CD4-positive, alpha-beta T cell treated with Interleukin-4 for 1 hour (primary cell): ENCODE measurements at places on chromosomes 4 and X.

DNA sequence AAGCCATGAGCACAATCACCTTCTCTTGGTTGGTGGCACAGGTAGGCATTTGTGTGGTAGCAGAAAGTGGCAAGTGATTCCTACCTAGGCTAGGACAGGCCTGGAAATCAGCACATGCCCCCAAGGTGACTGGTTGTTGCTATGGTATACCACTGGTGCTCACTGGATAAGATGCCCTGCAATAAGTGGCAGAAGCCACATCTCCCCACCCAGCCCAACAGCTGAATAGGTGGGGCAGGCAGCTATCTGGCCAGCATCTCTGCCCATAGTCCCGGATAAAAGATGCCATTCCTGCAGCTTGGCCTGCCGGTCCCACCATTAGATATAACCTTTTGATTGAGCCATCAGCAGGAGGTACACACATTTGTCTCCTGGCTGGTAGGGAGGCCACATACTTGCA lies 21.1 kb downstream of the AMER1 start:
- DNase-seq, result no peak

- DNase-seq, result no peak
These were observed 294.8 kb downstream of the ASMT start for GRCh38 chrX:1909419-1910206.

- no peak for DNase-seq
These were observed 275.0 kb upstream of the CTSO start for GRCh38 chr4:156228676-156229075.

- DNase-seq, result no peak
These were observed 85.7 kb upstream of the ITM2A start for GRCh38 chrX:79452881-79453280.

- no peak for DNase-seq
These were observed 474.8 kb downstream of the PDGFC start for GRCh38 chr4:156496797-156497196.

- DNase-seq, result no peak
These were observed 15.1 kb upstream of the SYP start for GRCh38 chrX:49214996-49215526.

- DNase-seq, result peak; percentile 33
These were observed 63.2 kb downstream of the CLDN22 start for GRCh38 chr4:183256756-183257385.

GRCh38 chrX:102599084-102599950 lies at the start of gene ARMCX5:
Gene ARMCX5 (plus strand): TSS chrX:102599515. CDS start chrX:102602142, 2,627 bp downstream.
- DNase-seq, result peak; percentile 75

GRCh38 chrX:15334561-15334960 lies 762 bp downstream of the PIGA start:
- DNase-seq, result peak; percentile 12

GRCh38 chrX:8879750-8880149 lies 78.6 kb upstream of the FAM9A start:
- DNase-seq, result peak; percentile 20

DNA sequence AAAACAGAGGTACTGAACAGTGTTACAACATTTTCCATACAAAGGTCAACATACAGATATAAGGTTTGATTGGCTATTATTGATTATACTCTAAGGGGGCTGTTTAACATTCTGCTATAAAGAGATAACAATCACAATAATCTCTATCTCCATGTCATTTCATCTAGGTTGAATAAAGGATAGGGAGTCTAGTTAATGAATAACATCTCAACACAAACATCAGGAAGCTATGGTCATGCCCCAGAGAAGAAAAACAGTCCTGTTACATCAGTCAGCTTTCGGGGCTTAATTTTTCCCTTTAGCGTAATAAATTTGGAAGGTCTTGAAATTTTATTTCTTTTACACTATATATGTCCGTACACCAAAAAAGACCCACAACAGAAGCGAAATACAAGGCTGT lies 41.5 kb upstream of the DCAF8L2 start:
- DNase-seq, result no peak

DNA sequence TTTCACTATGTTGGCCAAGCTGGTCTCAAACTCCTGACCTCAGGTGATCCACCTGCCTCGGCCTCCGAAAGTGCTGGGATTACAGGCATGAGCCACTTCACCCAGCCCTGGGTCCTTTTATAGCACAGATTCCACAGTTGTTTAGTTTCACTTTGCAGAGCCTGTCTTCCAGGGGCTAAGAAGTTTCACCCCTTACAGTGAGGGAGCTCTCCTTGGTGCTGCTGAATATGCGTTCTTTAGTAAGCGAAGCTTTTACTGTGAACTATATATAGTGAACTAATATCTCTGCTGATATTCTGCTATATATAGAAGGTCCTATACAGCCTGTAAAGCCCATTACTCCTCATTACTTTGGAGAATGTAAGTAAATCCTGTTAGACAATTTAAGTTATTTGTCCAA lies 4.2 kb downstream of the TCEAL6 start:
- no peak for DNase-seq

GRCh38 chrX:47361538-47362511 lies 8.6 kb upstream of the ZNF157 start:
- peak; percentile 79 for DNase-seq

GRCh38 chr4:110484029-110484428 lies 8.1 kb downstream of the ENPEP start:
- DNase-seq, result no peak

- no peak for DNase-seq
These were observed 25.1 kb downstream of the DDX60 start for GRCh38 chr4:168293386-168293975.

DNA sequence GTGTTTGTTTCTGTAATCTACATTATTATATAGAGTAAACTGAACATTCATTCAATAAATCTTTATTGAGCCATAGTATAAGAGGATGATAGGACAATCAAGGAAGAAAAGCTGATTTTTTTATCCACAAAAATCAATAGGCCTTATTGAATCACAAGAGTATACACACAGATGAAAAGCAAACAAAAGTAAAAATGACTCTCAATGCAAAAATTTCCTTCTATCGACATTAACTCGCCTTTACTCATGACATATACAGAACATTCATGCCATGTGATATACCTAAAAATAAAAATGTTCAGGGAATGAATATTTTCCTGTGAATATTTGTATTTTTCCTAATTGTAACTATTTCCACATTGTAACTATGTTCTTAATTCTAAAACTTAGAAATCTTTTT lies 161.2 kb downstream of the LRBA start:
- DNase-seq, result no peak

- DNase-seq, result no peak
These were observed 18.0 kb upstream of the RHOXF2 start for GRCh38 chrX:120140293-120140981.

GRCh38 chr4:85420831-85421230 lies 54.1 kb upstream of the ARHGAP24 start:
- DNase-seq, result no peak

DNA sequence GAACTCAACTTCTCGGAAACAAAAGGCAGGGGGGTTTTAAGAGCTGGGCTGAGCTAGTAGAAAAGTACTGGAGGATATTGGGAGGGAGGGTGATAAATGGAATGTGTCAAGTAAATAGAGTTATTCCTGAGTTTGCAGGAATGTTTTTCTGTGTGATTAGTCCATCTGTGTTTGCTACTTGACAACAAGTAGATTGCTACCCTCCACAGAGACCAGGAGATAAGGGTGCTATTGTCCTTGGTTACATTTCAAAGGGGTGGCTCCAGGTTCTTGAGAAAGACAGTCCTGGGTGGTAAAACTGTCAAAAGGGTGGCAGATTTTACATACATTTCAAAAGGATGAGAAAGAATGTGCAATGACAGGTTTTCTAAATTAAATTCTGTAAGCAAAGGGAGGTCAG lies 181.2 kb upstream of the PPP3CA start:
- no peak for DNase-seq

DNA sequence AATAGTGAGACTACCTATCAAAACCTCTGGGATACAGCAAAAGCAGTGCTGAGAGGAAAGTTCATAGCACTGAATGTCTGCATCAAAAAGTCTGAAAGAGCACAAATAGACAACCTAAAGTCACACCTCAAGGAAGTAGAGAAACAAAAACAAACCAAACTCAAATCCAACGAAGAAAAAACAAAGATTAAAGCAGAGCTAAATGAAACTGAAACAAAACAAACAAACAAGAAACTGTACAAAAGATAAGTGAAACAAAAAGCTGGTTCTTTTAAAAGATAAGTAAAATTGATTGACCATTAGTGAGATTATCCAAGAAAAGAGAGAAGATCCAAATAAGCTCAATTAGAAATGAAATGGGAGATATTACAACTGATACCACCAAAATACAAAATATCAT lies 378.3 kb upstream of the NDST4 start:
- DNase-seq, result no peak

- no peak for DNase-seq
These were observed 694 bp downstream of the OCRL start for GRCh38 chrX:129540722-129541184.

GRCh38 chr4:181017038-181017437 lies 1226.2 kb upstream of the TENM3 start:
- DNase-seq, result no peak

- no peak for DNase-seq
These were observed 174.8 kb downstream of the HHIP start for GRCh38 chr4:144820728-144821085.

- no peak for DNase-seq
These were observed 16.9 kb upstream of the ANOS1 start for GRCh38 chrX:8748855-8749254.

DNA sequence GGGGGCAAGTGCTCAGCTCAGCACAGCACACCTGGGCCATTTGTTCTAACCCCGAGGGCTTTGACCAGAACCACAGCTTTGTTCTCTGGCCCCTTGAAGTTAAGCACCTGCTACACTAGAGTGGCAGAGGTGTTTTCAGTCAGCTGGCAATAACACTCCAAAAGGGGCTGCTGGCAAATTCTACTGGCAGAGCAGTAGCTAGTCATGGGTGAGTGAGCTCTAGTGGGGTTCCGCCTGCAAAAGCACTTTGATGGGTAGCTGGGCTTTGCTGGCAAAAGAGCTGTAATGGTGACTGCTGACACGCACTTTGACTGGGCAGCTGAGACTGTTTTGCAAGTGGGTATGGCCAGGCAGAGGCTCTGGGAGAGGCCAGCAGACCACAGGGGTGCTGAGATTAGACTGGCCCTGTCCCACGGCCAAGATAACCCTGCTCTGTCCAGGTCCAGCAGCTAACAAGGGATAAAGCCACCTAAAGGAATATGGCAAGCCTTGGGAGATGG lies 65.2 kb upstream of the TENT5D start:
- DNase-seq, result no peak

DNA sequence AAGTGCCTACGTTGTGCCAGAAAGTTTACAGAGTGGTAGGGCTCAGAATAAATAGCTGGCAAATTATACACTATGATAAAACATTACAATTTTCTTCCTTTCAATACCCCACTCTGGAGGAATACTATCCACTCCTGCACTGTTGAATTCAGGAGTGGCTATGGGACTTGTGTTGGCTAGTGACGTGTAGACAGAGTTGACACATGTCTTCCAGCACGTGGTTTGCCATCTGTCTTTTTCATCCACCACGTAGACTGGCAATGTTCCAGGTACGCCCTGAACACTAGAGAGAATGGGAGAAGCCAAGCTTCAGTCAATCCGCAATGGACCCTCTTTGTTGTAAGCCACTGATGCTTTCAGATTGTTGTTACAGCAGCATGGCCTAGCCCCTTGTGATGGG lies 168.8 kb upstream of the RBPJ start:
- DNase-seq, result no peak

GRCh38 chr4:84697159-84697558 lies 114.2 kb downstream of the CDS1 start:
- no peak for DNase-seq

DNA sequence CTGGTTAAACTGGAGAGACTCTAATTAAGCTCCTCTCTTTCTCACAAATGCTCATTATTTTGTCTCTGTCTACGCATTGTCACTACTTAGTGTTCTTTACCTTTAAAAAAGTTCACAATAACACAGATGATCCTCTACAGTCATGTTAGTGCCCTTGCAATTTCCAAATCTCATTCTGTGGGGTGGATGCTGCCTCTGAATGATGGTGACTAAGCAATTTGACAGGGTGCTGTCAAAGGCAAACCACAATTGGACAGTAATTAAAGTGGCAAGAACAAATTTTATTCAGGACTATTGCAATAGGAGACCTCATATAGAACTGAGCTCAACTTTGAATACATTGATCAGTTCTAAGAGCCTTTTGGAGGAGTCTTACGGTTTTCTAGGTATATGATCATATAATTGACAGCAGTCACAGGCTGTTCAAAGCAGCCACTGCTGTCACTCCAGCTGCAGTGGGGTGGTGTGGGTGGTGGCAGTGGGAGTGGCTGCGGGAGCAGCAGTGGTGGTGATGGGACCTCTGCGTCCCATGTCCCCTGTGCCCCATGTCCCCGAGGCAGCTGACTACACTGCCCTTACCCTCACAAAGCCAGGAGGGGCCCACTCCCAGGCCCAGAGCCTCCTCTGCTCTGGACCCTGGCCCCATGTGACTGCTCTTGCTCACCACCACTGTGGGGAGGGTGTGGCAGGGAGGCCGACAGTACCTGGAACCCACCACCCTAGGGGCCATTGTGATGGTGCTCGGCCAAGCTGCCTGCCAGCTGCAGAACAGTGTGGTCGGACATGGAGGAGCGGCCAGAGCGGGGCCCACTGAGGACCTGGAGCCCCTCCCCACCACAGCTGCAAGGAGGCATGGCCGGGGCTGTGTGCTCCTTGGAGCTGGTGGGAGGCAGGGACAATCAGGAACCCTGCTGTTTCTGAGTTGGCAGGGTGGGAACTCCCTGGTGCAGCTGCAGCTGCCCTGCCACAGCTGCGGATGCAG lies 30.4 kb upstream of the PAGE1 start:
- no peak for DNase-seq

DNA sequence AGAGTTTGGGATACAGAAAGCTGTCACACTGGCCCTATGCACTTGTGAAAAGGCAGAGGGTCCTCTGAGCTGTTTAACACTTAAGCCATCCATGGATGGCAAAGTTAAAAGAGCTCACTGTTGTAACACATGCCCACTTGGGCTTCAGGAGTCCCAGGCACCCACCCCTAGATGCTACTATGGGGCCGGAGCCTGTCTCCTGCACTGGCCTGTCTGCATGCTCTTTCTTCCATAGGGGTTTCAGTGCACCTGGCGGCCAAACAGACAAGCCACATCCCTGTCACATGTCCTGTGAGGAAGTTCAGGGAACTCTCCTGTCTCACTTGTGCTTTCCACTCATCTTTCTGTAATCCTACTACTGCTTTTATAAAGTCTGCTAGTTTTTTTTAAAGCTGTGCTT lies 2586.0 kb downstream of the PCDH7 start:
- DNase-seq, result no peak
